ENCODE measurements at places on chromosomes 3 and 15. TPM values are rescaled to one million over a fixed set of nuclear protein-coding genes. Genes with fewer than 3 reads are reported as not detected.

ANP32A gene
- 56.3 TPM for total RNA-seq

STRIT1 gene
- 1.4 TPM for total RNA-seq

CTXN2 gene
- not detected for total RNA-seq

PHLDB2 gene
- 173 TPM for total RNA-seq

GPR15 gene
- total RNA-seq = not detected

DNA sequence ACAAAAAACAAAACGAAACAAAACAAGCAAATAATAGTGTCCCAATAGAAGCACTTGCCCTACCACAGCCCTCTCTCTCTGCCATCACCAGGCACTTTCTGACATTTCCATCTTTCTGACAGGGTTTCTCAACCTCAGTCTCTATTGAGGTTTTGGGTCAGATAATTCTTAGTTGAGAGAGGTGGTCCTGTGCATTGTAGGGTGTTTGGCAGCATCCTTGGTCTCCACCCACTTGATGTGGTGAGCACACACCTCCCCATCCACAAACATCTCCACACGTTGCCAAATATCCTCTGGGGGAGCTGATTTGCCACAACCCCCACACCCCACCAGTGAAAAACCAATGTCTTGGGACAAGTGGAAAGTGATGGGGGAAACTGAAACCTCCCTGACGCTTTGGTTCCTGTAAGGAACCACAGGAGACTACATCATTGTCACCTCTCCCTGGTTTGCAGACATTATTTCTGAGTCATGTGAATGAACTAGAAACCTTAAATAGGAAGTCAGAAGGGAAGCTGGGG is 733.7 kb upstream of the CFAP20DC start:
- DNase-seq = no peak

DNA sequence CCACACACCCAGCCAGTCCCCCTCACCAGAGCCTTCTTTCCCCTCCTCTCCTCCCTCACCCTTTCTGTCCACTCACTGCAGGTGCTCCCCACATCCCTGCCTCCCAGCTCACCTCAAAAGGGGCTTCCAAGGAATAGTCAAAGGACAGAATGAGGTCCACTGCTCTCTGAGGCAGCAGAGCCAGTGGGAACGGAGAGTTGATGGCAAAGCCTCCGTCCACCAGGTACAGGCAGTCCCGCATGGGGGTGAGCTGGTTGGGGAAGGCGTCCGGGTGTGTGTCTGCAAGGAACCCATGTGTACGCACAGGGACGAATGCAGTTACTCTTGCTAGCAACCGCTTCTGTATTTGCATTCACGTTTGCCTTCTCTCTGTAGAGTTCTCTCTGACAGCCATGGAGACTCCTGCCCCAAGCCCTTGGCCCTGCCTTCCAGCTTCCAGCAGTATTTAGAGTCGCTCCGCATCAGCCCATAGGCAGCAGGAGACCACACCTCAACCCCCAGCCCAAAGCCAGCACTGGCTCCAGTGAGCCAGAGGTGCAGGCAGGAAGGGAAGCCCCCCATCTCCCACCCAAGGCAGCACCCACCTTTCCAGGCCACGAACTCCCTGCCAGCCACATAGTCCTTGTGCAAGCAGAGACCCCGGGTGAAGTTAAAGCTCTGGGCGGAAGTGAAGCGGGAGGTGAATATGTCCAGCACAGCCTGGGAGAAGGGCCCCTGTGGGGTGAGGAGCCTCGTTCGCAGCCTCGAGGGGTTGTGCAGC is 12.4 kb downstream of the PLA2G4F start:
- DNase-seq = no peak

DNA sequence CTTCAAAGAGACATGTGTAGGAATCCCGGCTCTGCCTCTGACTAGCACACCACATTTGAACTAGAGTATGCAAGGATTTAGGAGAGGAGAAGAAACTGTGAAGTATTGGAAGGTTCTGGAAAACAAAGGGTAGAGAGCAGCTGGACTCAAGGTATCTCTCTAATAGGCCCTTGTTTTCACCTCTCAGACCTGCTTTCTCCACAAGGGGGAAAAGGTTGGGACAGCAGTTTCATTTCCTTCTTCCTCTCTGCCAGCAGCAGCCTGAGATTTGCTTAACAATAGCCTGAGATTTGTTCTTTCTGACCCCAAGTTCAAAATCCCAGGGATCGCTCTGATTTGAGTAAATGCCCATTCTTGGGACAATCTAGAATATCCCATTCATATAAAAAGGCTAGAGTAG is 430.6 kb upstream of the MCTP2 start:
- no peak for DNase-seq

- no peak for DNase-seq
Measured at GRCh38 chr3:8488877-8489276, 12.7 kb upstream of the LMCD1 start.

All from urinary bladder (tissue), 4 donors.